Activated CD4-positive, alpha-beta T cell treated with anti-CD3 and anti-CD28 coated beads, Interleukin-2, amount 10 ng/mL, durations not matched to agents 7 days and 5 days (primary cell): ENCODE measurements at places on chromosomes 6 and 20. TPM values are rescaled to one million over a fixed set of nuclear protein-coding genes. Genes with fewer than 3 reads are reported as not detected.

DNA sequence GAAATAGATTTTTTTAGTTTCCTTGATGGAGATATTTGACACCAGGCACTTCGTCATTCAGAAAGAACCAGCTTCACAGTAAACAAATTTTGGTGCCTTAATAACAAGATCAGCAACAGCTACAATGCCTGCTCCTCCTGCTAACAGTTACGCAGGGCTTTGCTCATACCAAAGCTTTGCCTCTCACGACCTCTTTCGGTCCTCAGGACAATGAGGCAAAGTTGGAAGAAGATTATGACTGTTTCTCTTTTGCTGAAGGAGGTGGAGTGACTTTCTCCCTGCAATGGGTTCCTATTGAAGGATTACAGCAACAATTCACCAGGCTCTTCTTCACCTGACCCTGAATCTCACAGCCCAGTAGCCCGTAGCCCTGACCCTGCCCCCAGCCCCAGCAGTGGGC lies 440.1 kb downstream of the PREX1 start:
- no peaks in the 10 kb centered on the region for H3K36me3 ChIP-seq
- peaks cover 3% of the 10 kb centered on the region for H3K27me3 ChIP-seq
- no peak for DNase-seq
- no peak overlapping the region for H3K4me3 ChIP-seq
- H3K4me1 ChIP-seq, result no peaks in the 10 kb centered on the region
- H3K27ac ChIP-seq, result no peak overlapping the region

The WFDC10B gene
- not detected for total RNA-seq

- H3K4me1 ChIP-seq, result no peaks in the 10 kb centered on the region
- H3K27ac ChIP-seq, result no peak overlapping the region
- DNase-seq, result no peak
- H3K36me3 ChIP-seq, result no peaks in the 10 kb centered on the region
Observed at GRCh38 chr6:142045380-142046278, 87.1 kb upstream of the GJE1 start.

GRCh38 chr6:45378334-45378926 lies 696 bp upstream of the SUPT3H start:
- peak overlapping the region; percentile 98 for H3K27ac ChIP-seq
- H3K4me1 ChIP-seq, result peaks cover 24% of the 10 kb centered on the region
- H3K4me3 ChIP-seq, result peak overlapping the region; percentile 93
- peak; percentile 25 for DNase-seq
- H3K27me3 ChIP-seq, result no peaks in the 10 kb centered on the region

The C6orf58 gene
- not detected for total RNA-seq

The ARMH2 gene
- 1.8 TPM for total RNA-seq

The PRKN gene
- 0.94 TPM for total RNA-seq

GRCh38 chr6:127288705-127289104 lies 22.0 kb downstream of the RNF146 start:
- no peak overlapping the region for H3K4me3 ChIP-seq
- peaks cover 57% of the 10 kb centered on the region for H3K36me3 ChIP-seq
- peaks cover 22% of the 10 kb centered on the region for H3K4me1 ChIP-seq
- H3K27me3 ChIP-seq, result no peaks in the 10 kb centered on the region

DNA sequence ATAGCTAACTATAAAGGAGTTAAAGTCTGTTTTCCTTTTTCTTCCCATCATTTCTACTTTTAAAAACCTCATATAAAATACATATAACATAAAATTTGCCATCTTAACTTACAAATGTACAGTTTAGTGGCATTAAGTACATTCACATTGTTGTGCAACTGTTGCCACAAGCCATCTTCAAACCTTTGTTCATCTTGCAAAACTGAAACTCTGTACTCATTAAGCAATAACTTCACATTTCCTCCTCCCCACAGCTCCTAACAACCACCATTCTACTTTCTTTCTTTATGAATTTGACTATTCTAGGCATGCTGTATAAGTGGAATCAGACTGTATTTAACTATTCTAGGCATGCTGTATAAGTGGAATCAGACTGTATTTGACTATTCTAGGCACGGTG lies 4.5 kb downstream of the CCDC170 start:
- no peak for DNase-seq
- no peak overlapping the region for H3K27ac ChIP-seq
- peaks cover 45% of the 10 kb centered on the region for H3K27me3 ChIP-seq
- no peaks in the 10 kb centered on the region for H3K36me3 ChIP-seq
- no peak overlapping the region for H3K4me3 ChIP-seq
- peaks cover 22% of the 10 kb centered on the region for H3K4me1 ChIP-seq

DNA sequence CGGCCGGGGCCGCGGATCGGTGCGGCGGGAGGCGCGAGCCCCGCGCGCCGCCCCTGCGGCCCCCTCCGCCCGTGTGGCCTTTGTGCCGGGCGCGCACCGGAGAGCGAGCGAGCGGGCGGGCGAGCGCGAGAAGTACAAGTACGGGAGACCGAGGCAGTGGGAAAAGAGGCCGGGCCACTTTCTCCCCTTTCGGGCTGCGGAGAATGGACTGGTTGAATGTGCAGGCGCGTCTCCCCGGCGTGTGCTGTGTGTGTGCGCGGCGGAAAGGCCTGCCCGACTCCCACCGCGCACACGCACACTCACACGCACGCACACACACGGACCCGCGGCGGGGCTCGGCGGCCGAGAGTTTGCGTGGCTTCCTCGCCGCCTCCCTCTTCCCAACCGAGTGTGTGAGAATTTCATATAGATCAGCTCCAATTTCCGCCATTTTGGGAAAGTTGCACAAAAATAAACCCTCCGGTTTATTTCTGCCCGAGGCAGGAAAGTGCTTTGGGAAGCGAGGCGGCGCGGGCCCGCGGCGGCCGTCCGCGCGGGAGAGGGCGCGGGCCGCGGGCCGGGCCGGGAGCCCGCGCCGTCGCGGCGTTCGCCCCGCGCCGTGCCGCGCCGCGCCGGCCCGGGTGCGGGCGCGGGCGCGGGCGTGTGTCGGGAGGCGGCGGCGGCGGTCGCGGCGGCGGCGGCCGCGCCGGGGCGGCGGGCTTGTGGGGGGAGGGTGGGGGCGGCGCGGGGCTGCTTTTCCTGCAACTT lies 1.1 kb downstream of the L3MBTL3 start:
- peak overlapping the region; percentile 87 for H3K4me3 ChIP-seq
- H3K36me3 ChIP-seq, result peaks cover 12% of the 10 kb centered on the region
- peaks cover 26% of the 10 kb centered on the region for H3K4me1 ChIP-seq
- DNase-seq, result peak; percentile 32
- no peaks in the 10 kb centered on the region for H3K27me3 ChIP-seq

- no peaks in the 10 kb centered on the region for H3K36me3 ChIP-seq
- no peak overlapping the region for H3K4me3 ChIP-seq
- no peak for DNase-seq
- no peaks in the 10 kb centered on the region for H3K27me3 ChIP-seq
Observed at GRCh38 chr6:148816117-148816516, 69.3 kb downstream of the UST start.

The CFB gene
- total RNA-seq, result 0.37 TPM

The OR2J1 gene
- not detected for total RNA-seq

DNA sequence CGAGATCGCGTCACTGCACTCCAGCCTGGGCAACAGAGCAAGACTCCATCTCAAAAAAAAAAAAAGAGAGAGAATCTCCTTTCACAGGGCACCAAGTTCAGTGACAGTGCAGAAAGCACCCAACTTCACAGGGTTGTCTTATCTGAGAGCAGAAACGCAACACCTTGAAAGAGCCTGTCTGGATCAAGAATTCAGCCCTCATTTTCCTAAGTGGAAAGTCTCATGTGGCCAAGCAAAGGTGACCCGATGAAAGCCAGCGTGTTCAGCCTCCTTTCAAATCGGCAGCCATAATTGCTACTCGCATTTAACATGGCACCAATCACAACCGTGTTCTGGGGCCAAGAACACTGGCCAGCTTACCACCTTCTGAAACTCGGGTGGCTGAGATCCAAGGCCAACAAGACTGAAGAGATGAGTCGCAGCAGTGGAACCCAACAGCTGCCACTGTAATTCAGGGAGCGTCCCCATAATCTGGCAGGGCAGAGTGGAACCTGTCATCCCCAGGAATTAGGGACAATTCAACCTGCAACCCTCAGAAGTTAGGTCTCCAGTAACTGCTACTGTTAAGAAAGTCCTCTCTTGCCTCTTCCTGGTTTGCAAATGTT lies 536.7 kb upstream of the JARID2 start:
- H3K36me3 ChIP-seq, result peaks cover 7% of the 10 kb centered on the region
- DNase-seq, result no peak
- no peak overlapping the region for H3K4me3 ChIP-seq
- no peaks in the 10 kb centered on the region for H3K27me3 ChIP-seq

The SLC22A7 gene
- total RNA-seq, result not detected

The SLPI gene
- total RNA-seq, result 0.37 TPM

- H3K36me3 ChIP-seq, result peaks cover 22% of the 10 kb centered on the region
- H3K27me3 ChIP-seq, result no peaks in the 10 kb centered on the region
- peaks cover 10% of the 10 kb centered on the region for H3K4me1 ChIP-seq
- no peak overlapping the region for H3K27ac ChIP-seq
- H3K4me3 ChIP-seq, result no peak overlapping the region
- DNase-seq, result no peak
Observed at GRCh38 chr6:87482366-87482765, 9.6 kb downstream of the SLC35A1 start.
